Activated CD4-positive, CD25-positive, alpha-beta regulatory T cell (primary cell): ENCODE measurements at places on chromosomes 6 and 20.

- DNase-seq = no peak
These were observed 61.9 kb downstream of the COL9A1 start for GRCh38 chr6:70241031-70241430.

DNA sequence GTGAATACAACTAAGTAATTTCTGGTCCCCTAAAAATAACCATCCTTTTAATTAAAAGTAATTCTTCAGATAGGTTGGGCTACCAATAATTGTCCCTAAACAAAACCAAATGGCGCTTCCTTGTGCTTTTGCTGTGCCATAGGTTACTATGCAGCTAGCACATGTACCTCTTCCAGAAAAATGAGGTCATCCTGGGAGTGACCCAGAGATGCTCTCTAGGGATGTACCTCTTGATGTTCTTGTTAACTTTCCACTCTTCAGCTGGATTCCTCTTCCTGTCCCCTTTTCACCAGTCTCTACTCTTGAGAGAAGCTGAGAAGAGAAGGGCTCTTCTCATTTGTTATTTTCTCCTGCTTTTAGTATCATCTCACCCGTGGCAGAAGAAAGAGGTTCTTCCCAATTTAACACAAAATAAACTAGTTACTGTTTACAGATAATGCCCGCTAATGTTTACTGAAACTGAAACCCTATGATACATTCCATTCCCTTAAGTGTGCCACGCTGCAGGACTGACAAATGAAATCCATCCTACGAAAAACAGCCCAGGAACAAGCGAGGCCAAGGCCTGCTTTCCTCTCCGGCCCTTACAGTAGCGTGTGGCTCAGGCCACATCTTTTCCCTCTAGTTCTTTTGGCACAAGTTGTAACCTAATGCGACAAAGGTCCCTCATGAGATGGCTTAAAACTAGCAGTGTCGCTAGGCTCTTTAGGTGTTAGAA, 24.2 kb downstream of the MRS2 start:
- DNase-seq = no peak

GRCh38 chr20:44209686-44210405, 725 bp downstream of the OSER1 start:
- no peak for DNase-seq

- no peak for DNase-seq
These were observed 2.1 kb downstream of the ZC3H12D start for GRCh38 chr6:149482545-149483333.

DNA sequence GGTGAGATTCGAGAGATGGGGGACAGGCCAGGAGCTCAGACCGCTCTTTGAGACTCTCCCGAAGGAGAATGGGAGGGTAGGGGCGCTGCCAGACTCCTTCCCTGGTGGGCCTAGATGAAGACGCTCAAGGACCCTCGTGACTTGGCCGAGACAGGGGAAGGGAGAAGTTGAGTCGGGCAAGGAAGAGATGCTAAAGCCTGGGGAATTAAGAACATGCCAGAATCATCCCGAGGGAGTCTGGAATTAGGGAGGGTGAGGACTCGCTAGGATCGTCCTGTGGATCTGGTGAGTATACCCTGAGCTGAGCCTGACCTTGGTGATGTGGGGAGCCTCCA, 529 bp downstream of the UBE2C start:
- DNase-seq = no peak

DNA sequence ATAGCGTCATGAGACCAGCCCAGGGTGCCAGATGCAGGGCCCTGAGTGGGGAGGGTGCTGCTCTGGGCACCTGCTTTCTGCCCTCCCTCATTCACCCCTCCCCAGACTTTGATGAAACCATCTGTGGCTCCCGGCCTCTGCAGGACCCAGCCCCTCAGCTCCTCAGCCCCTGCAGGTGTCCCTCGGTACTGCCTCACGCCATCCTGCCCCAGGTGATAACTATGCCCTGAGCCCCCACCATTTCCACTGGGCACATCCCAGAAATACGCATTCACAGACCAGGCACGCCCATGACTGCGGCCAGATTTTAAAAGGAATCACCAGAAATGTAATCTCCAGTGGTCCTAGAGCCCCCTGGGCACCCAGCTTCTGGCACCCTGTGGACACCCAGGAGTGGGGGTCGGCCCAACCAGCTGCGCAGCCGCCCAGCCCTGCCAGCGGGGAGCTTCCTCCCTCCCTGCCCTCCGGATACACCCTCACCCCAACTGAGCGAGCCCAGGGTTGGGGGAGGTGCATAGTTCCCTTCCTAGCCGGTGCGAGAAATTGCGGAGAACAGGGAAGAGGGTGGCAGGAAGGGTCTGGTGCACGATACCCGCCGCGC, 615 bp upstream of the NTSR1 start:
- DNase-seq = no peak

GRCh38 chr6:13985663-13986325, 61.0 kb downstream of the RNF182 start:
- DNase-seq = no peak

DNA sequence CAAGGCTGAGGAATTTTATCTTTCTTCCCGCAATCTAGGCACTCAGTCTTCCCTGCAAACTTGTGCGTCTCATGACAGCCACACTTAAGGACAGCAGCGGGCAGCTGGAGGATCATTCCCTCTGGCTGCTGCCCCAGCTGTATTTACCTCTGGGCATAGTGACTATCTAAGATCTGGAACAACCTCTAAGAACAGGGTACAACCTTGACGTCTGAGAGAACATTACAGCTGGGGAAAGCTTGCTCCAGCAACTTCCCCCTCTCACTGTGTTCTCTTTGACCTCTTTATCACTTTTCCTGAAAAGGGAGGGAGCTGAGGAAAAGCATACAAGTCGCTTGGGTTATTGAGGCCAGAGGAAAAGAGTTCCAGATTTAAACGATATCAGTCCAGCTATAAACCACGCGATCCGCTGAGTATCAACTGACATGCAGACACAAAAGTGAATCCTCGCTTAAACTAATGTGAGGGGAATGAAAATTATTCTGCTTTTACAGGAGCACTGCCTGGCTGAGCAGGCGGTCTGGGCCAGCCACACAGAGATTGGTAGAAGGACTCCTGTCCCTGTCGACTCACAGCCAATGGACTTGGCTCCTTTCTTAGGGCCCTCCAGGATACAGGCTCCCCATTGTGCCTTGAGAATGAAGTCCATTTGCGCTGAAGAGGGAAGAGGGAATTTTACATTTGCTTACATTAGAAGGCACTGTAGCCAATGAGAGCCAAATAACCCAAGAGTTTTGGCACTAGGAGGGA, 153.3 kb downstream of the QRSL1 start:
- DNase-seq = no peak

DNA sequence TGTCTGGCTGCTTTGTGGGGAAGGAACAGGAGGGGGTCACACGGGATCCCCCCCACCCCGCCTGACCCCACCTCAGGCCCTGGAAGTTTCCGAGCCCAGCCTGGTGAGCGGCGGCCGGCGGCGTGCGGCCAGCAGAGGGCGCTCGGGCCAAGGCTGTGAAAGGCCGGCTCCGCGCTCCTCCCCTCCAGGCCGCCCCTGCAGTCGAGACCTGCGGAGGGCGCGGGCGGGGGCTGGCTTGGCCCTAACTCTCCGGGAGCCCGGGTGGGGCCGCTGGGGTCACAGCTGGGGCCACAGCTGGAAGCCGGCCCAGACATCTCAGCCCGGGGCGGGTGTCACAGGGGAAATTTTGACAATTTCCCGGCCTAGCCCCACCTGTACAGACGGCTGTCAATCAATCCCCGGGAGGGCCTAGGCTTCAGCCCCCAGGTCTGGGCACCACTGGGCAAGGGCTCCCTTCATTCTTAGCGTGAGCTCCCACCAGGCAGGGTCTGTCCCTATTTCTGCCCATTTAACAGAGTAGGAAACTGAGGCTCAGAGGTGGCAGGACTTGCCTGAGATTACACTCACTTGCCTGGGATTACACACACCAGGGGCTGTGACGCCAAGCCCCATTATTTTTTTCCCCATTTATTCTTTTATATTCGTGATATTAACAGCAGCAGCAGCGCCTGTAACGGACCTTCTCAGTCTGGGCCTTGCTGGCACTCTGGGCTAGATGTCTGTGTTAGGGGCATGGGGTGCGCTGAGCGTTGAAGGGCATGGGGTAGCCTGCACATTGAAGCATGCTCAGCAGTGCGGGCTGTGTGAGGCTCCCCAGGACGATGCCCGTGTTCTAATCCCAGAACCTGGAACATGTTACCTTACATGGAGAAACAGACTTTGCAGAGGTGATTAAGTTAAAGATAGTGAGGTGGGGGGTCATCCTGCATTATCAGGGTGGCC, 23.0 kb downstream of the ZBP1 start:
- peak; percentile 70 for DNase-seq

DNA sequence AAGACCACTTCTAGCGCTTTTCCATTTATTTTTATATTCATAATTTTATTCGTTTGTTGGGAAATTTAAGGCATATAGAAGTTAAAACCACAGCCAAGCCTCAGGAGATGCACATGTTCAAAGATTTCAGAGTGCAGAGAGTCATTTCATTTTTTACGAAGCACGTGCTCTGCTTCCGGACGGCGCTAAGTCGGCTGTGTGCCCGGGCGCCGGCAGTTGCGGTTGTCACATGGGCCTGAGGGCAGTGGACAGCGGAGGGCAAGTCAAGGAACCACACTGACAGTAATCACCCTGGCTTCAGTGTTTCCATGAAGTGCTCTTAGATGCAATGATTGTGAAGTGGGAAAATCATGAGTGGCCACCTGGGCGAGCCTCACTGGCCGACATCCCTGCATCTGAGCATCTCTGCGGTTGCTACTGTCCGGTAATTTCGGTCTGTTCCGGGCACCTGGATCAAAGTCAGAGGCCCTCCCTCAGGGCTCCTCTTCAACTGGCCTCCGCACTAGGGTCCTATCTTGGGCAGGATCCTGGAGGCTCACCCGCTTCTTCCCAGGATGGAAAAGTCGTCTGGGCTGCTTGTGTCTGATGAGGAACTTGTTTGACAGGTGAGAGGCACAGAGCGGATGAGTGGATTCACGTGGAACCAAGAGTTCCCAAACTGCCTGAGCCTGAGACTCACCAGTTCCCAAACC, 90.8 kb downstream of the DACT2 start:
- DNase-seq = no peak
